ENCODE measurements at places on chromosomes 6 and 20. TPM values are rescaled to one million over a fixed set of nuclear protein-coding genes. Genes with fewer than 3 reads are reported as not detected.

GRCh38 chr6:129141499-129141898 lies 258.6 kb downstream of the LAMA2 start:
- DNase-seq = no peak

GRCh38 chr6:21138336-21139069 lies 455.0 kb upstream of the SOX4 start:
- DNase-seq = no peak

DNA sequence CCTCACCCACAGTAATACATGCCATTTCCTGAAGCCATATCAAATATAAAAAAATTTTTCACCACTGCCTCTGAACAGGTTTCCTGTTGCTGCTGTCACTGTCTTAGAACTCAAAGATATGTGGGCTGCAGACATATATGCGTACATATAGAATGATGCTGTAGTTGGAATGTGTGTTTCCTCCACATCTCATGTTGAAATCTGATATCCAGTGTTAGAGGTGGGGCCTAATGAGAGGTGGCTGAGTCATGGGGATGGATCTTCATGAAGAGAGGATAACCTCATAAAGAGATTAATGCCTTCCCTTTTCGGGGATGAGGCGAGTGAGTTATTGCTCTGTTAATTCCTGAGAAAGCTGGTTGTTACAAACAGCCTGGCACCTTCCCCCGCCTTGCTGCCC lies 7.7 kb upstream of the SCP2D1 start:
- DNase-seq = no peak

DNA sequence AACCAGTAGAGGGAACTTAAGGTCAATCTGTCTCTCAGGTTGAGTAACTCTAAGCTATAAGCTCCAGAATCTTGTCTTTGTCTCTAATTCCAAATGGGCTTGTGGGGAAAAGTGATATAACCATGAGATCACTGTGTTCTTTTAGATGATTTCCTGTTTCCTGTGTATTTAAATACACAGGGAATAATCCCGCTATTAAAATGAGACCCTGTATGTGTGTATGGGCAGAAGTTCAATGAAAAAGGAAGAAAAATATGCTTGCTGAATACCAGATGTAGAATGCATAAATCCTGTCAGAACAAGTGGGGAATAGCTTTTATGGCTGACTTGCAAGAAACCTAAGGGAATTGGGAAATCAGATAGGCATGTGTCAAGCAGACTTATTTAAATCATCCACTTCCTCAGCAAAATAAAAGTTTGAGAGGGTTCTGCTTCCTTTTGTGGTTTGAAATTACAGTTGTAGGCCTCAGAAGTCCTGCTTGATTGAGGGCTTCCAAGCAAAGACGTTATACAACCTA lies 164.7 kb upstream of the PDE7B start:
- peak; percentile 30 for DNase-seq

GRCh38 chr20:50519036-50519762 lies 9.0 kb downstream of the PTPN1 start:
- no peak for DNase-seq

GRCh38 chr20:2805689-2806350 lies 5.4 kb upstream of the CPXM1 start:
- no peak for DNase-seq

DNA sequence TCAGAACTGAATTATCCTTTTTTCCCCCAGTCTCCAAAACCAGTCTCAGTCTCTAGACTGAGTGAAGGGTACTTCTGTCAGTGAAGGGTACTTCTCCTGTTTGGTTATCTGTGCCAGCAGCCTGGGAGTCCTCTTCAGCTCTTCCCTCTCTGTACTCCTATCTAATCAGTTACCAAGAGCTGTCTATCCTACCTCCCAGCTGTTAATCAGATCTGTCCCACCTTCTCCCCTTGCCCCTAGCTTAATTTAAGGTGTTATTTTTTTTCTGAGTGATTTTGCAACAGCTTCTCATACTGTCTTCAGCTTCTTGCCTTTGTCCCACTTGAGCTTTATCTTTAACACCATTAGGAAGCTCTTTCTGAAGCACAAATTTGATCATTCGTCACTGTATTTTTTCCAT lies 491.9 kb upstream of the SOX4 start:
- DNase-seq = no peak

DNA sequence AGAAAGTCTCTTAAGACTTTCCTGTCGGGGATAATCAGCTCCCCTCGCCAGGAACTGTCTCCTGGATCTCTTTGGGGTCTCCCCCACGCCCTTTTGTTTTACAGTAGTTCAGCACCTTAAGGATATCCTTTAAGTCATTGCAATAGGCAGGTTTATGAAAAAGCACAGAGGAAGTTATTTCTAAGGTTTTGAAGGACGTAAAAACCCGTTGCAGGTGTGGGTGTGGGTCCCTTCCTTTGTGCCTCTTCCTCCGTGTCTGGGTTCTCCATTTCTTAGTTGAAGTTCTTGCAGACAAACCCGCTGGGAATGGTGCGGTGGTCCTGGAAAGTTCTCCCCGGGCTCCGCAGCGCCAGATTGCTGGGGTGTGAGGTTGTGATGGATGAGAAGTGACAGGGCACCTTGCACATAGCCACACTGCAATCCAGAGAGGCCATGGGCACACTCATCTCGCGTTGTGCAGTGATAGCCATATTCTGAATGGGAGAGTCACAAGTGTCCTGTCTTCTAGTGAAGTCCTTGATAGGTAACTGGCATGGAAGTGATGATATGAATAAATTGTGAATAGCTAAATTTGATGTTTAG lies 65.2 kb downstream of the GTF2H5 start:
- DNase-seq = peak; percentile 20

DNA sequence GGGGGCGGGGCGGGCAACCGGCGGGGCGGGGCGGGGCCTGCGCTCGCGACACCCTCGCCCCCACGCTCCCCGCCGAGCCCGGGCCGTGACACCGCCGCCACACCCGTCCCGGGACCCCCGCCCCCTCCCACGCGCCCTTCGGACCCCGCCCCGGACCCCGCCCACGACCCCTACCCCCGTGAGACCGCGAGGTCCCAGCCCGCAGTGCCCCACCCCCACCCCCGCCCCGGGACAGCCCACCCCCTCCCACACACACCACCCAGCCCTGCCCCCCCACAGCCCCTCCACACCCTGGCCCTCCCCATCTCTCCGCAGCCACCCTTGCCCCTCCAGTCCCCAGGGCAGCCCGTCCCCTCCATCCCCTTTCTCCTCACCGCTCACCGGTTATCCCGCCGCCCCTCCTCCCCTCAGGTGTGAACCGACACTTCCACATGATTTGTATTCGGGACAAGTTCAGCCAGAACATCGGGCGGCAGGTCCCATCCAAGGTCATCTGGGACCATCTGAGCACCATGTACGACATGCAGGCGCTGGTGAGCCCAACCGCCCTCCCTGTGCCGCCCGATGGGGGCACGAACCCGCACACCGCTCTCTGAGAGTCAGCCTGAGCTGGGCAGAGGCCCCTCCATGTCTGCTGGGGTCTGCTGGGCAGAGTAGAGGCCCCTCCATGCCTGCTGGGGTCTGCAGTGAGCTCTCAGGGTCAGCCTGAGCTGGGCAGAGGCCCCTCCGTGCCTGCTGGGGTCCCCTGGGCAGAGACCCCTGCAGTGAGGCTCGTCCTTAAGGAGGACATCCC lies 622 bp downstream of the MRGBP start:
- peak; percentile 64 for DNase-seq

DNA sequence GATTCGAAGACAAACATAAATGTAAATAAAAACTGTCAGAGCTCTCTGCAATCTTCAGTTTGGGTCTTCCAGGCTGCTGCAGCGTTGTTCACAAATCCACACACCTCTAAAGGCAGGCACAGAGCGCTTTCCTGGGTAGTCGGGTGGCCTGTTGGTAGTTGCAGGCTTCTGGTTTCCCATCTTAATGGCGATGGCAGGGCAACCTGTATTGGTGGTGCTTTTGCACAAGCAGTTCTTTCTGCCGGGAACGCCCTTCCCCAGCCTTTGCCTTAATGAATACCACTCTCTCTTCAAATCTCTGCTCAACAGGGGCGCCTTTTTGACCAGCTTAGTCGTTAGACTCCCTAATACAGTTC lies 723 bp upstream of the IFT52 start:
- peak; percentile 58 for DNase-seq

GRCh38 chr20:20012541-20012940 lies 4.6 kb upstream of the NAA20 start:
- DNase-seq = no peak

DNA sequence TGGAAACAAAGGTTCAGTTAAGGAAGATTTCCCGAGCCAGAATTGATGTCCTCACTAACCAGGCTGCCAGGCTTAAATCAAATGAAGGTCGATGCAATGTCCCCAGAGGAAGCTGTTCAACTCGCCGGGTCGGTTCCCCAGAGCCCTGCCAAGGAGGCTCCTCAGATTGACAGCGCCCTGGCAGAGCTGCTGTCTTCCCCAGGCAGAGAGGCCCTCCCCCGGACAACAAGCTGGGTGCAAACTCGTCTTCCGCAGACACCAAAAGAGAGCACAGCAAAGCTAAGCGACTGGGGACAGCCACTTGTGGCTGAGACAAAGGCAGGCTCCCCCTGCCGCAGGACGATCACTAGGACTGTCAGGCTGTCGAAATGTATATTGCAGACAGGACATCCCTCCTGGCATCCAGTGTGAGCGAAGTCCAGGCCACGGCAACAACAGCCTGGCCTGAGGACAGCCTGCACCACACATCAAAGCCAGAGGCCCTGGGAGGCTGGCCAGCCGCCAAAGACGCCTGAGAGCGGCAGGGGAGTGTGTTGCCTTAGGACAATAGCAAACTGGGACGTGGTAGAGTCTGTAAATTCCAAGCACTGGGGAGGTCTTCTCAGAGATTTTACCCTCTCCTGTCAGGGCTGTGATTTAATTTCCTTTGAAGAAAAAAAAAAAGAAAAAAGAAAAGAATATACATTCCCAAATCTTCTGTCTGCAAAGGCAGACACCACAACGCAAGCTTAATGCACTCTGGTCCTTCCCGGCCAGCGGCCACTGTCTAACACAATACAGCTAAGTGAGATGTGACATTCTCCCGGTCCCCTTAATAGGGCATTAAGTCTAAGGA lies 99.1 kb downstream of the HIVEP2 start:
- DNase-seq = peak; percentile 91

GRCh38 chr20:56420940-56421688 lies 9.1 kb downstream of the CASS4 start:
- DNase-seq = no peak

GRCh38 chr6:138272533-138273315 lies 54.4 kb upstream of the PBOV1 start:
- peak; percentile 55 for DNase-seq

- no peak for DNase-seq
These were observed 374.1 kb upstream of the CITED2 start for GRCh38 chr6:139748353-139749146.

DNA sequence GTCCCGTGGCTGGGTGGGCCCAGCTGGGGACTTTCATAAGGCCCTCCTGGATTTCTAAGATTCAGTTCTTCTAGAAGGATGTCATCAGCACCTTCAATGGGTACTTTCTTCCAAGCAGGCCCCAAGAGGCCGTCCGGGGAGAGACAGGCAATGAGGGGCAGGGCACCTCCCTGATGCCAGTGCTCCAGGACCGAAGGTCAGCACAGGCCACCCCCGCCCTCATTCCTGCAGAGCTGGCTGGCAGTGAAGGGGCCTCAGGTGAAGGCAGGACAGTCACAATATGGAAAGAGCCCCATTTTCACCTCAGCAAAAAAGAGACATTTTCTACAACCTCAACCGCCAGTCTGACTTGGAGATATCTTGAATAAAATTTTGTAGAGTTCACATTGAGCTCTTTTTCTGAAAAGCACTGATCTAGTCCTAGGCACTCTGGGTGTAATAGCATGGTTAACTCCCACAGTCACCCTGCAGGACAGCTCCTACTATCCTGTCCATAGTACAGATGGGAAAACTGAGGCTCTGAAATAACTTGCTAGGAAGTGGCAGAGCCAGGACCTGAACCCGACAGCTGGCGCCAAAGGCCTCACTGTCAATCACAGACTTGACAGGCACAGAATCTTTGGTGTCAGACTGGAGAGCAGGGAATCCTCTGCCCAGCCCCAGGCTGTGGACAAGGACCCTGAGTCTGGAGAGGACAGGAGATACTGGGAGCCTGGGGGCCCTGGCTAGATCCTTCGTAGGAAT lies 50.3 kb downstream of the RRBP1 start:
- DNase-seq = no peak

DNA sequence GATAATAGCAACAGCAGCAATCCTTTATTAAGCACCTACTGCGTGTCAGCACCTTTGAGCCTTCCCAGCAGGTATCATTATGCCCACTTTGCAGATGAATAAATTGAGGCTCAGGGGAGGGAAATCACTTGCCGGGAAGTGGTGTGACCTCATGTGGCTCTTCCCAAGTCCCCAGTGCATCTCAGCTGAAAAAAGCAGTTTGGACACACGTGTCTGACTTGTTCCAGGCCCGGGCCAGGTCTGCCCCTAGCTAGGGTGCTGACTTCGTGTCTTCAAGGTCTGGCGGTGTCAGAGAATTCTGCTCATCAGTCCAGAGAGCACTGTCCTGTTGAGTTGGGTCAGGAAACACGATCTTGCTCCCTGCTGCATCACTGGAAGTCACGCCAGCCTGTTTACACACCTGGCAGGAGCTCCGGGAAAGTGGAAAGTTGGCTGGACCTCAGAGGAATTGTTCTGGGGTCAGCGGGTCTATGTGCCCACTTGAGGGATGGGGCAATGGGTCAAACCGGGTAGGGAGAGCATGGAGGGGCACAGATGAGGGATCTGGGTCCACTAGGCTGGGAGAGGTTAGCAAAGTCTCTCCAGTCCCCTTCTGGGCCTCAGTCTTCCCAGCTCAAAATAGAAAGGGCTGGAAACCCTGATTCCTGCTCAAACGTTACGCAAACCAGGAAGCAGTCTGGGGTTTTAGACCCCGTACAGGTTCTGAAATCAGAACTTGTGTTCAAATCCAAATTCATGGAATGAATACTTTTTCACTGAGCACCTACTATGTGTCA lies 10.5 kb downstream of the SLC13A3 start:
- DNase-seq = no peak

- DNase-seq = no peak
These were observed 22.8 kb upstream of the SLC23A2 start for GRCh38 chr20:5024103-5024502.

GRCh38 chr6:11767458-11767857 lies 11.1 kb downstream of the ADTRP start:
- DNase-seq = no peak

DNA sequence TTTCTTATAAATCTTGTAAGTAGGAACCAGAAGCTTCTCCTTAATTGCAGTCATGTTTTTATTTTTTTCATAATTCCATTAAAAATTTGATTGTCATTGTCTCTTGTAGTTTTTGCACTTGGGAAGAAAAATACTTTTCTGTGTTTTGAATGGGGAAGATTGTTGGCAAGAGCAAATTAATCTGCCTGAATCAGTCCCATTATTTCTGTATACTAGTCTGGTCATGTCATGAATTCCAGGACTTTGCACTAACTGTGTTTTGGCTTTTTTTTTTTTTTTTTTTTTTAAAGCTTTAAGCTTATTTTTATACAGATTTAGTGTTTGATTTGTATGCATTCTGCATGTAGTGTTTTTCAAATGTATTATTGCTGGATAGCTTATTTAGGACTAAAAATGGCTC lies 47.6 kb downstream of the RALGAPB start:
- no peak for DNase-seq

GRCh38 chr20:62685781-62686555 lies 22.7 kb upstream of the NTSR1 start:
- peak; percentile 50 for DNase-seq

Gene HLA-DPA1
- 23.3 TPM for polyA plus RNA-seq

Gene MEP1A
- not detected for polyA plus RNA-seq

Gene GPSM3
- polyA plus RNA-seq = 23.9 TPM

Gene PRICKLE4
- polyA plus RNA-seq = 1.9 TPM

Gene BNIP5
- 3.8 TPM for polyA plus RNA-seq

Data from stomach (tissue), 19 donors.